ENCODE measurements at places on chromosomes 12 and 14.

GRCh38 chr12:12663644-12664294 lies 32.2 kb downstream of the GPR19 start:
- DNase-seq, result no peak

- DNase-seq, result no peak
Measured at GRCh38 chr14:51394804-51395203, 154.8 kb downstream of the TMX1 start.

DNA sequence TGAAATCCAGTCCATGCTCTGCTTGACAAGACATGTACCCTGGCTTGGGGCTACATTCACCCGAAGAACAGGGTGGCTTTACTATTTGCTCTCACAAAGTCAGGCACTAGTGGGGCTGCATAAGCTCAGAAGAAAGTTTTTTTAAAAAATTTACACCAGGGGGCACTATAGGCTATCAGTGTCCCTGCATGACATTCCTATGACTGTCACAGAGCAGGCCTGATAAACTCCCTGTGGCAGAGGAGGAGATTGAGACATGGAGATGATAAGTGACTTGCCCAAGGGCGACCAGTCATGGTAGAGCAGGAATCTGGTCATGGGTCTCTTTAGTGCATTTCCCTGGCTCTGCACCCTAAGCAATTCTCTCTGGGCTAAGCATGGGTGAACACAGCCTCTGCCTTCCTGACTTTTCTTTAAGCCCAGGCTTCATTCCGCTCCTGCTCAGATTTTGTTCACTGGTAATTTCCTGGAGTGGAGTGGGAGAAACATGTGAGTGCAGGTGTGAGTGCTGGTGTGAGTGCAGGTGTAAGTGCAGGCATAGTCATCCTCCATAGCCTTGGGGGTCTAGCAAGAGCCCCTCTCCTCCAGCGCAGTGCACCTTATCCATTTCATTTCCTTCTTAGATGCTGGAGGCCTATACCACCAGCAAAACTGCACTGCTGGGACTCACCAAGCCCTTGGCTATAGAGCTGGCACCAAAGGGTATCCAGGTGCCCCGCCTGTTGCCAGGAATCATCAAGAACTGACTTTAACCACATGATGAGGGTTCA lies 91.6 kb downstream of the DHRS2 start:
- DNase-seq, result peak; percentile 25

GRCh38 chr14:61244009-61244408 lies 37.1 kb downstream of the TMEM30B start:
- DNase-seq, result no peak

DNA sequence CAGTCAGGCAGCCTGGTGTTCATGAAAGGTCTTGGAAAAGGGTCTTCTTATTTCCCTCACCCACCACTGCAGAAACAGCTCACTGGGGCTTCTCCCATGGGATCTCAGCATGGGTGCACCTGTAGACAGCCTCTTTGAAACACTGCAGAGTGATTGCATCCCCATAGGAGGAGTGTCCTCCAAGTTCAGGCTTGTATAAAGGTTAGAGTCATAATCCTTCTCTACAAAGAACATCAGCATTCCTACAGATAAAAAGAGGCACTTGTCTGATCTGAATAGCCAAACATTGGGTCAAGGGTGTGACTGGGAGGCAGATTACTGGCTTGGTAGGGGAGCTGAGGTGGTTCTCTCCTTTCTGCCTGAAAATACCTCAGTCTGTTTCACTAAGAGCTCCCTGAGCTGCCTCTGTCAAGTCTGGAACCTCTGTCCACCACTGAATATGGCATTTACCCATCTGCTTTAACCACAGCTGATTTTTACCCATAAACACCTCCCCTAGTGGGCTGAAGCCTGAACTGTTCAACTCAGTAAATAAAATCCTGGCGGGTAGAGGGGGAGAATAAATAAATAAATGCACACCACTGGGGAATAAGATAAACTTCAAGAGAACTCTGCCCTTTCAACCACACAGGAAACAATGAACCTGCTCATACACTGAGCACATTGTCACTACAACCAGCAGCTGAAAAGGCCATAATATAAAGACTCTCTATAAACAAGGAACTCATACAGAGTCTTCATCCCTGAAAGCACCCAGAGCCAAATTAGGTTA lies 120.7 kb upstream of the SCAF11 start:
- no peak for DNase-seq

GRCh38 chr12:48084066-48084465 lies 21.8 kb downstream of the SENP1 start:
- no peak for DNase-seq

DNA sequence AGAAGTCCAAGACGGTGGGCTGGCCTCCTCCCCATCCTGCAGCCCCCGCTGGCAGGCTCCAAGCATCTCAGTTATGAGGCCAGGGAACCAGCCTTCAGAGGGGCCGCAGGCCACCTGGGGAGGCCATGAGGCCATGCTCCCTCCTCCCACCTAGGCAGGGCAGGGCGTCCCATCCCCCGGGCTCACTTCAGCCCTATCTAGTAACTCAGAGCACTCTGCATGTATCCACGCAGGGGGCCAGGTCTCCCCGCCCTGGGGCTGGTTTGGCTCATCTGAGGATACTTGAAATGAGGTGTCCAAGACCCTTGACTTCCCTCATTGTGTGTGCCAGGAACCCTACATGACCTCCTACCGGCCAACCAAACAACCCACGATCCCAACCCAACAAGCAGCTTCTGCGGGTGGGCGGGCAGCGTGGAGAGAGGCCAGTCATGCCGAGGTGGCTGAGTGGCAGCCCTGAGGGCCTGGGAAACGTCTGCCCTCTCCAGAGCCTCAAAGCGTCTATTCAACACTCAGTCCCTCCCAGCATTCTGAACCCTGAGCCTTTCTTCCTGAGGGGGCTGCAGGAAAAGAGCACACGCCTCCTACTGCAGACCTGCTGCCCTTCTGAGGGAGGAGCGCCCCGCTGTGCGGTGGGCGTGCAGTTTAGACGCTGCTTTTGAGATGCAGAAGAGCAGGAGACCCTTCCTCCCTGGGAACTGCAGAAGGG lies 16.8 kb downstream of the ISCA2 start:
- DNase-seq, result no peak

DNA sequence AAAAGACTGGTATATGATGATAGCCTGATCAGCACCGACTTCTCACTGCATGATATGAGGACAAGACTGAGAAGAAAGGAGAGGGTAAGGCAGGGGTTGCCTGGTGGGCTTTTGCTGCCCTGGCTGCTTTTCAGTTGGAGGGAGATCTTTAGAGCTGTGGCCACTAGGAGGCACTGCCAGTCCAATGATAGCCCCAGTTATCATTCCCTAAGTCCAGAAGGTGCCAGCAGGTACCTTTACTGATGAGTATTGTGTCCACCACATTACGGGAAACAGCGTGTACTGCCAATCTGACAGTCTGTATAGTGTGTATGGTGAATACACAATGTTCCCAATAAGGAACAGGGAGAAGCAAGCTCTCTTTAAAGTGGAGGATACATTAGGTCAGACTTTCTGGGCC lies 55.8 kb upstream of the CCDC175 start:
- DNase-seq, result no peak

DNA sequence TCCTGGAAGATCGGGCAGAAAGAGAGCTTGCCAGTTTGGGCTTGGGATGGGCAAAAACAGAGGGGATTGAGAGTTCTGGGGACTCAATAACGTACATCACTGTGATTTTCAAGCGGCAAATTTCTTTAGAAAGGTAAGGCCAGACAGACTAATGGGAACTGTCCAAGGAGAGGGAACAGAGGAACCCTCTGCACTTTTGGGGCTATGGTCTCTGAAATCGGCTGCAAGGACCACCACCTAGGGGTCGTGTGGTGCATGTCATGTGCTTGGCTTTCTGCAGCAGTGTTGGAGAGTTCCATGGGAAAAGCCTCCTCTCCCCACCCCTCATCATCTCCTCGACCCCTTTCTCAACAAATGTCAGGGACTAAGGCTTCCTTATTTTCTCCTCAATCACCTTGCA lies 79.6 kb downstream of the PPM1A start:
- no peak for DNase-seq

DNA sequence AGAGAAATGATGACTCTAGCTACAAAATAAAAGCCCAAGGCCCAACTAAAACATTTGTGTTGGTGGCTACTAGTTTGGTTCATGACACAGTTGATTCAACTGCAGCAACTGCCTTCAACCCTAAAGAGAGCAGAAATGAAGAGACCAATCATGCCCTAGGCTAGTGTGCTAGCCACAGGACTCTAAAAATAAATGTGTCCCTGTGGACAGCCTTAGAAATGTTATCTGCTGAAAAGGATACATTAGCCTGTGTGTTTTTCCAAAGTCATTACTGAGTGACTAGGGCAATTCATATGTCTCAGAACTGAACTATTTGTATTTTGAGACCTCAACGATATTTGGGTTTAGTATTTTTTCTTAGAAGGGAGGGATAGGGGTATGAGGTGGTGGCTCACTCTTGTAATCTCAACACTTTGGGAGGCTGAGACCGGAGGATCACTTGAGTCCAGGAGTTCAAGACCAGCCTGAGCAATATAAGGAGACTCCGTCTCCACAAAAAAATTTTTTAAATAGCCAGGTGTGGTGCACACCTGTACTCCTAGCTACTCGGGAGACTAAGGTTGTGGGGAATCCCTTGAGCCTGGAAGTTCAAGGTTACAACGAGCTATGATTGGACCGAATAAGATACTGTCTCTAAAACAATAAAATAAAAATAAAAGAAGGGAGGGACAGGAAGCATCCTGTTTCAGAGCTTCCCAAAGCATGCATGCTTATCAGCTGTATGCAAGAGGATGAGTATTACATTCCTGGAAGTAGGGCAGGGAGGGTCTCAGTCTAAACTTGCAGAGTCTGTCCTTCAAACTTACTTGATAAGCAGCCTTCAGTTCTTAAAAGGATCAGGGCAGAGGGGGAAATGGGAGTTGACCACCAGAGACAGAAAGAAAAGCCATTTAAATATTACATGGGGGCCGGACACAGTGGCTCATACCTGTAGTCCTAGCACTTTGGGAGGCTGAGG lies 29.6 kb upstream of the NAP1L1 start:
- no peak for DNase-seq

DNA sequence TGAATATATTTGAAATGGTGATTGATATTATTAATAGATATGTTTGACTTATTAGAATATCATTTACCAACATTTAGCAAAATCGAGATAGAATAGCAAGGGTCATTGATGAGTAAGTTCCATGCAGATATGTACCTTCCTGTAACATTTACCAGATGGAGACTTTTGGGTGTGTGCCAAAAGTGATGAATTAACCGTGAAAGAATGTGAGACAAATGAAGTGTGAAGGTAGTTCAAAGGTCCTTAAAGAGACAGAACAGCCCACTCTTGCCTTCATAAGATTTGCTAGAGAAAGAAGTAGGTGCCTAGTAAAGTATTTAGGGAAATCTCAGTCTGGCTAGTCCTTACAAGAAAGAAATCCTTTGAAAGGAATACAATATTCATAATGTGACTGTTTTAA lies 45.5 kb downstream of the FGD4 start:
- peak; percentile 93 for DNase-seq

DNA sequence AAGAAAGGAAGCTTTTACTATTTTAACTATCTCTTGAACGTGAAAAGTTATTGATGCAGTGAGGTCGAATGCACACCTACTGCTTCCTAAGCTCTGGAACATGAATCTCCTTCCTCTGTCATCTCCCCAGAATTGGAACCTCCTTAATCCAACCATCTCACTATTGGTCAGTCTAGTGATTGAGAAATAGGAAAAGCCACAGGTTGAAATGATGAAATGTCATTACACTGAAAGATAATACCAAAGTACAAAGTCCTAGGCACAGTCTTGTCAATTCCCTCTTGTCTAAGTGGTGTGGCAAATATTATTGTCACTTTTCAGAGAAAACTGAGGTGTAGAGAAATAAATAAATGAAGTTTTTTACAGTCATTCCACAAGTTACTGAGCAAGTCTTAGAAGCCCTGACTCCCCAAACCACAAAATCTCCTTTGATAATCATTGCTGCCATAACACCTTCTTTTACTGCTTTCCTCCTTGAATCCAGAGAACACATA lies 19.5 kb upstream of the HIGD1C start:
- no peak for DNase-seq

- DNase-seq, result no peak
Measured at GRCh38 chr12:132389526-132390286, 60.3 kb upstream of the GALNT9 start.

DNA sequence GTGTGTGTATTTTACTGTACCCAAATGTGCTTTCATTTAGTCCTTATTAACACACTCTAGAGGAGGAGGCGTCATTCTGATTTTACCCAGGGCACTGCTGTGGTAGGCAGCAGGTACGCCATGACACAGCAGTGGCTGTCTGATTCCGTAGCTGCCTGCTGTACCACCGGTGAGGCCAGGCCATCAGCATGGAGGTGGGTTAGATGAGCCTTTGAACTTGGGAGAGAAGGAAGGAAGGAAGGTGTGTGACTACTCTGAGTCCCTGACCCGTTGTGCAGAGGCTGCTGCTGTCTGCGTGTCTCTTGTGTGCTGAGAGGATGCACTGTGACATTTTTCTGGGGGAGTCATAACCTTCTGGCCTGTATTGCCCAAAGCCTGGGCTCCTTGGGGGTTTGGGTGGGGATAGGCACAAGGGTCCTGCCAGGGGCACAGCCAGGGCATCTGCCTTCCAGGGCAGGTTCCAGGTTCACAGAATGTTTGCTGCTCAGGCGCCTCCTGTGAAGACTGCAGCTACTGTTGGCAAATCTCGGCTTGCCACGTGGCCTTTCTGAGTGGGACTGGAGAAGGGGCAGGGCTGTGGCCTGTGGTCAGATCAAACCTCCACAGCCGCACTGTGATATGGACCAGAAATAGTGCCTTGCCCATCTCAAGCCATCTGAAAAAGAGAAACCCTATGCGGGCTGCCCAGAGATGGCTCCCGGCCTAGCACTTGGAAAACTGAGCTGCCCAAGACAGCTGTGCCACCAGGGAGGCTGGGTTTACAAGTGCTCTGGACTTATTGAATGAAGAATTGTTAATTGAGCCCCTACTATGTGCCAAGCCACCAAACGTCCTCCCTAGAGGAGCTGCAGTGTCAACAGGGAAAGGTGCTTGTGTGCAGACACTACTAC lies 47.1 kb downstream of the MLXIP start:
- no peak for DNase-seq

- DNase-seq, result no peak
Measured at GRCh38 chr12:38120438-38120837, 196.1 kb upstream of the ALG10B start.

DNA sequence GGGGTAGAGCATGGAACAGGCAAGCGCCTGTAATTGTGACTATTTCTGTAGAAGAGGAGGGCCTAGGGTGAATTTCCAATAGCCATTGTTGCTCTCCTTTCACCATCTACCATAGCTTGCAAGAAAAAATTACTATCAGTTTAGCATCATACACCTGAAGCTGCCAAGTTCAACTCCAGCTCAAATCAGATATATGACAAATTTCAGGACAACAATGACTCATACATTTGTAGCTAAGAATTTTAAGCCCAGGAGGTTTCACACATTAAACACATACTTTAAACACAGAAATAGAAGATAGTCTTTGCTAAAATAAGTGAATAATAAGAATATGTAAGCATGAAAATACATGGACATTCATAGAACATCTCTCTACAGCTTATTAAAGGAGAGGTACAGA lies 17.6 kb upstream of the G2E3 start:
- DNase-seq, result no peak
